ENCODE measurements at places on chromosomes 3 and 15.
A peak's percentile ranks its signal among the peaks of the same experiment; 100 is the strongest.

- DNase-seq: peak; percentile 48
These were observed 37.7 kb upstream of the LCTL start for GRCh38 chr15:66603301-66604179.

- DNase-seq: no peak
These were observed 36.3 kb upstream of the TSC22D2 start for GRCh38 chr3:150371741-150372254.

GRCh38 chr3:129021140-129021551, 20.0 kb downstream of the EFCC1 start:
- DNase-seq: no peak

- no peak for DNase-seq
These were observed 631 bp upstream of the CNBP start for GRCh38 chr3:129184396-129184657.

DNA sequence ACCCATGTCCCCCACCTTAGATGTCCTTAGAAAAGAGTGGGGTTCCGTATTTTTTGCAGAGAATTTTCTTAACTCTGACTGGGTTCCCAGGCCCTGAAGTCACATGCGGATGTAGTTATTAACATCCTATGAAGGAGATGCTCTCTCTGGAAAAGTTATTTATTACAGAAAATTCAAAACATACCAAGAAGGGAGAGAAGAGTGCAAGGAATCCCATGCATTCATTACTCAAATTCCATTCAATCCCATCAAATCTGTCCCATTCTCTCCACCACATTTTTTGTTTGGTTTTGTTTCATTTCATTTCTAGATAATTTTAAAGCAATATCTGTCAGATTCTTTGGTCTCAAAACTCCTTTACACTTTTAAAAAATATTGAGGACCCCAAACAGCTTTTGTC, 34.3 kb upstream of the ANKRD34C start:
- no peak for DNase-seq

- DNase-seq: no peak
These were observed 53.5 kb downstream of the CPNE4 start for GRCh38 chr3:131981323-131981722.

DNA sequence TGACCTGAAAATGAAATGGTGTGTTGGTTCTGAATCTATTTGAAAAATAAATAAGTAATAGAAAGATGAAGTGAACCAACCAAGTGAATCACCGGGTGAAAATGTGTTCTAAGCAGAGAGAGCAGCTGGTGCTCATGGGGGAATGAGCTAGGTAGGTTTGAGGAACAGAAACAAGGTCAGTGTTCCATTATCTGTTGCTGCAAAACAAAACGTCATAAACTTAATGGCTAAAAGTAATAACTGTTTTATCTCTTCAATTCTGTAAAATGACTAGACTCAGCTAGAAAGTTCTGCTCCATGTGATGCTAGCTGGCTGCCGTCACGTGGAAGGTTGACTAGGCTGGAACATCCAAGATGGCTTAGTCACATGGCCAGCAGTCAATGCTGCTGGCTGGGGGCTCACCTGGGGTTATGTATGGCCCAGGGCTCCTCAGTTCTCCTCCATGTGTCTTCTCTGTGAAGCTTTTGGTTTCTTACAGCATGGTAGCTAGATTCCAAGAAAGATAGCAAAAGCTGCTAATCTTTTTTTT, 13.3 kb upstream of the SH3BP5 start:
- DNase-seq: no peak

GRCh38 chr15:66401130-66402021, 14.7 kb downstream of the MAP2K1 start:
- DNase-seq: no peak

- DNase-seq: no peak
These were observed 13.3 kb downstream of the XRN1 start for GRCh38 chr3:142434503-142434902.

- DNase-seq: no peak
These were observed 45.0 kb downstream of the SENP2 start for GRCh38 chr3:185631108-185631507.

GRCh38 chr15:80426316-80426715, 22.1 kb downstream of the ARNT2 start:
- DNase-seq: no peak

GRCh38 chr3:148975248-148975647, 16.1 kb upstream of the GYG1 start:
- DNase-seq: no peak

- no peak for DNase-seq
These were observed 115.7 kb upstream of the CHRM5 start for GRCh38 chr15:33852570-33852969.

GRCh38 chr3:112061152-112061551, 25.0 kb upstream of the C3orf52 start:
- no peak for DNase-seq

DNA sequence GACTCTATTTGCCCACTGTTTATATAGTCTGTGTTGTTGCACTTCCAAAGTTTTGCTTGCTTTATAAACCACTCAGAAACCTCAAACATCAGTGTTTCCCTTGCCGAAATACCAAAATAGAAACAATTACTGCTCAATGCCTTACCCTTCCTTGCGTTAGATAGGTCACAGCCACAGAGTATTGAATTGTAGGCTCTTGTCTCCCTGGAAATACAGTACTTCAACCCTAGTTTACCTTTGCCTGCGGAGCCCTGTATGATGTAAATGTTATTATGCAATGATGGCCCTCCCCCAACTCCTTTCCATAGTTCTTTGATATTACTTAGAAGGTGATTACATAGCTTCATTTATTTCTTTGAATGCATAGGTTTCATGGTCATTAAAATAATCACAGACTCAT, 44.2 kb downstream of the SOX2 start:
- DNase-seq: no peak

- no peak for DNase-seq
These were observed 20.9 kb upstream of the LDHAL6B start for GRCh38 chr15:59185725-59186124.

DNA sequence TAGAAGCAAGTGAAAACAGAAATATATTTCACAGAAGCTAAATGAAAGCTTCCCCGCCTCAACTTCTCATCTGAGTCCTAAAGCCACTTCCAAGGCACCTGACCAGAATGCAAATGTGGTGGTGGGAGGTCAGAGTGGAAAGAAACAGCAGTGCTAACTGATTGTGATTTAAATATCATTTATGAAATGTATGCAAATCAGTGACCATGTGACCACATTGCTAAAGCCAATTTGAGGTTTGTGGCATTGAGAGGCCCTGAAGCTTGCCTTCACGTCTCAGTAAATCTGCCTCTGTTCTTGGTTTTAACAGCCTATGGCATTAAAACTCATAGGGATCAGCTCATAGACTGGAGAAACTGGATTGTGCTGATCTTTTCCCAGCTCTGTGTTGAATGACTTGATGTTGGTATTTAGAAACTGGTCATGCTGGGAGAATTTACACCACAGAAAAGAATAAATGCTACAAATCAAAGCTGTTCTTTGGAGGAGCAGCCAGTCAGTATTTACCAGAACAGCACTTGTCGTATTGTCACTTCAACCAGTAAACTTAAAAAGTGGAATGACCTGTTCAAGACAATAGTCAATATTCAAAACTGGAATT, 481.4 kb upstream of the ALCAM start:
- DNase-seq: no peak

DNA sequence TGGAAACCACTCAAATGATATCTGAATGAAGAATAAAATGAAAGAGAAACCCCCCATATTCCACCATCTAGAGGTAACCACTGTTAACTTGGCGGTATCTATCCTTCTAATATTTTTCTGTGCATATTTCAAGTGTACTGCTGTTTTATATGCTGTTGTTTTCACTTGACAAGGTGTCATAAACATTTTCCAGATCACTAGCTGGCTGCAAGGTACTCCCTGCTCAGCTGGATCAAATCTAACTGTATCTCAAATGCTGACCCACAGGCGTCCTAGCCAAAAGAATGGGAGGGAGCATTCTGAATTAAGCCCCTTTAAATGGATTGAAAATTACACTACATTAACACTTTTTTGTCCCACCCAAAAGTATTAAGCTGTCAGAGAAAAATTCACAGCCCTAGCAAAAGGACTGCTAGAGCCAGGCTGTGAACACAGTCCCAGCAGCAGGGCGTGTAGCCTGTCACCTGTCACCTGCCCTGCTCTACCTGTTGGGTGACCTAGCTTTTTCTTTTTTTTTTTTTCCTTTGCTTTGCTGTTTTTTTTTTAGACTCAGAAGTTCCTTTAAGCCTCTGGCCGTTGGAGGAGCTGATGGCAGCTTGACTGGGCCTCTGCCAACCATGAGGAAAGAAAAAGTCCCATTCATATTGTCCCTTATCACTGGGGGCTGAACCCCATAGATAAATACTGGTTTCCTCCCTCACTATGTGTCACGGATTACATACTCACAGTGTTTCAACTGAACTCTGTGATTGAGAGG, 93.7 kb upstream of the TSC22D2 start:
- DNase-seq: no peak

DNA sequence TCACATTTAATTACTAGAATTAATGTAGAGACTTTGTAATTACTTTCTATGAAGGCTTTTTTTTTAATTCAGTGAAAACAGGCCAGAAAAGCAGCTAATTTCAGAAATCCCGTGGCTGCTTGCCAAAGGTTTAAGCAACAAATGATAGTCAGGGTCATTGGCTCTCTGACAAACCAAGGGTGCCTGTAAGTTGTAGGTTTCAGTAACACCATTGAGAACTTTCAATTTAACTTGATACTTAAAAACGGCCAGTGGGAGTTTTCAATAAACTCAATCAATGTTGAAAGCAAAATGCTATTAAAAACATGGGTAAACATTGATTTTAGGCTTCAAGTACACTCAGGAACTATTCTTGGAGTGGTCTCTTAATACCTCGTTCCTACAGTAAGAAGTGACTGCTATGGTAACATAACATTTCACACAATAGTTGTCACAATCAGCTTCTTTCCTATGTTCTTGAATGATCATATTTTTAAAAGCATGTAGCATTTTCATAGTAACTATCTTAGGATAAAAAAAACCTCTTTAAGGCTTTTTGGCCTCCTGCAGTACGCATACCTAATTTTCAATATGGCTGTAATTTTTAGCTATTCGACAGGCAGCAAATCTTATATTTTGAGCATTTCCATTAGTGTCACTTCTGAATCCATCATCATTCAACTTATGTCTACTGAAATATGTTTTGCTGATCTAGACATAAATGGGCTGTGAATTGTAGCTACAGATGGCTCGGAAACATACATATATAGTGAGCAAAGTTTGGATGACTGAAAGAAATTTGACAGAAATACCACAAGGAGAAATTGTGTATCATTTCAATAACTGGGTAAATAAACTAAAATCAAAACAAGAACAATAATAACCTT, 592.1 kb upstream of the GBE1 start:
- no peak for DNase-seq

- DNase-seq: no peak
These were observed 140.2 kb downstream of the PEX5L start for GRCh38 chr3:179896507-179896906.

GRCh38 chr3:160038862-160039562, 50.4 kb downstream of the IL12A start:
- DNase-seq: no peak

GRCh38 chr3:194285850-194286197, 65.3 kb downstream of the CPN2 start:
- DNase-seq: no peak

DNA sequence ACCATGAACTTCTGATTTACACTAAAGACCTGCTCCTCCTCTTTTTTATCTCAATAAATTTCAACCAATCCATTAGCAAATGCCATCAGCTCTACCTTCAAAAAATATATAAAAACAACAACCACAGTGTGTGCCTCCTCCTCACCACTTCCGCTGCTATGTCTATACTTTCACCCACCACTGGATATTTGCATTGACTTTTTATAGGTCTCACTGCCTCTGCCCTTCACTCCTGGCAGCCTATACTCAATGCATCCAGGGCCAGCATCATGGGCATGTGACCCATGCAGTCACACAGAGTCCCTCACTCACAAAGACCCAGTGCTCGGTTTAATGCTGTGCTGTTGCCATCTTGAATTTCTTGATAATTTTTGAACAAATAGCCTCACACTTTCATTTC, 53.5 kb upstream of the CCDC54 start:
- DNase-seq: no peak

DNA sequence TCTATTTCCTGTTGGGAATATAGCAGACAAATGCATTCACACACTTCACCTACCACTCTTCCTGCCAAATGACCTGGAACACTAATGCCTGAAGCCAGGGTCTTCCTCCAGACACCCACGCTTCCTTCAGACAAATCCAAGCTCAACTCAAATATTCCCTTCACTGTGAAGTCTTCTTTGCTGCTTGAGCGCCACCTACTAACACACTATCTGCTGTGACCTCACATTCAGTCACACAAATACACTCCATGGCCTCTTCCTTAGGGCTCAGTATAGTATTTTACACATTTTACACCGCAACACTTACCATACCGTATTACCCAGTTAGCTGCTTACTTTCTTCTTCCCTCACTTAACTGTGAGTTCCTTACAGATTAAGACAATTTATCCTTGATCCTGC, 149.4 kb downstream of the SHOX2 start:
- no peak for DNase-seq

- peak; percentile 32 for DNase-seq
These were observed 66.7 kb downstream of the SLC6A1 start for GRCh38 chr3:11059090-11059798.

DNA sequence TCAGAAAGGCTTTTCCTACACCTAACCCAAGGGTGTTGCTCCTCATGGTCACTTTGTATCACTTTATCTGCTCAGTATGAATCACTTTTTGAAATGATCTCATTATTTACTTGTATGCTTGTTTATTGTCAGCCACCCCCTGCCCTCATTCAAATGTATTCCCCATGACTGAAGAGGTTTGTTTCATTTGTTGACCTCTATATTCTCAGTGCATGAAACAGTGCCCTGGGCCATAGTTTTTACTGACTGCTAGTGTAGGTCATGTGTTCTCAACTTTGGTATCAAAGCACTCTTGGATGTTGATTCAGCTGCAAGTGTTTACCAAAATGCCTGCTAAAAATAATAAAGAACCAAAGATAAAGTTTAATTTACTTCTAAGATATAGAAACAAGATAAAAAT, 381.7 kb upstream of the ARPP21 start:
- no peak for DNase-seq

- DNase-seq: no peak
These were observed 255.3 kb downstream of the RORA start for GRCh38 chr15:60973637-60974415.

DNA sequence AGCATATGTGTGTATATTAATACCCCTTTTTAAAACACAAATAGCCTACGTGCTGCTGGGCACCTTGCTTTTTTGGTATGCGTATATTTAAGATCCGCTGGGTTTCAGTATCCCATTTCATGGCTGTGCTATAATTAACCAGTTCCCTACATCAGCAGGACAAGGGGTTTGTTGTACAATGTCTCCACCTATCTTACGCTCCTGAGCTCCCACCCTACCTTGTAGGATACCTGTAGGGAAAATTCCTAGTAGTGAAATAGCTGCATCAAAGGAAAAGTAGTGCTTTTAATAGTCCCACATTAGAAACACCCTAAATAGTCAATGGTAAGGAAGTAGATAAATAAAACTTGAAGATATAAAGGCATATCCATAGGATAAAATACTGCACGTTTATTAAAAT, 1.4 kb downstream of the MAP6D1 start:
- no peak for DNase-seq

- DNase-seq: no peak
These were observed 24.9 kb downstream of the PRR23E start for GRCh38 chr3:127217596-127218453.
